ENCODE measurements at places on chromosomes 4 and X.

DNA sequence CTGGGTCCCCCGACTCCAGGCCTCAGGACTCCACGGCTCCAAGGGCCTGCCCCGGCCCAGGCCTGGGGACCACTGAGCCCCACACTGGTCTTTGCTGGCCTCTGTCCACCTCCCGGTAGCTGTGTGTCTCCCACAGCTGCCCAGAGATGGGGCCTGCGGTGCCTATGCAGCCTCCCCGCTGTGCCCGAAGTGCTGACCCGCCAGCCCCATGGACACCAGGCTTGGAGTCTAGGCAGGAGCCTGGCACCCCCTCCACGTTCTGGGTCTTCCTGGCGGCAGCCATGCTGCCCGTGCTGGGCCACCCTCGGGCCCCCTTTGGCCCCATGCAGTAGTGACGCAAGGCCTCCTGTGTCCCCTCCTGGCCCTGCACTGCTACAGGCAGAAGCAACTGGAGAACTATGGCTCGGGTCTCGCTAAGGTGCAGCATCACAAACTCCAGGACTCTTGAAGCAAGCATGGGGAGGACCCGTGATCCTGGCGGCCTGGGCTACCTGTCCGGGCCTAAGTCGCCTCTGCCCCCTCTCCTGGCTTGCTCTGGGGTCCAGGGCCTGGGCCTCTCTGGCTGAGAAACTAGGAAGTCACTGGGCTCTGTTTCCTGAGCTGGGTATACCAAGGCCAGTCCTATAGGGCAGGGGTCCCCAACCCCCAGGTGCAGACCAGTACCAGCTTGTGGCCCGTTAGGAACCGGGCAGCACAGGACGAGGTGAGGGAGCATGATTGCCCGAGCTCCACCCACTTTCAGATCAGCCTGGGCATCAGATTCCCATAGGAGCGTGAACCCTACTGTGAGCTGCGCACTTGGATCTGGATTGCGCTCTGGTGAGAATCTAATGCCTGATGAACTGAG is 917 bp downstream of the MYL5 start:
- no peak for DNase-seq

GRCh38 chr4:52057196-52057595 is 6.1 kb downstream of the SPATA18 start:
- DNase-seq, result no peak

DNA sequence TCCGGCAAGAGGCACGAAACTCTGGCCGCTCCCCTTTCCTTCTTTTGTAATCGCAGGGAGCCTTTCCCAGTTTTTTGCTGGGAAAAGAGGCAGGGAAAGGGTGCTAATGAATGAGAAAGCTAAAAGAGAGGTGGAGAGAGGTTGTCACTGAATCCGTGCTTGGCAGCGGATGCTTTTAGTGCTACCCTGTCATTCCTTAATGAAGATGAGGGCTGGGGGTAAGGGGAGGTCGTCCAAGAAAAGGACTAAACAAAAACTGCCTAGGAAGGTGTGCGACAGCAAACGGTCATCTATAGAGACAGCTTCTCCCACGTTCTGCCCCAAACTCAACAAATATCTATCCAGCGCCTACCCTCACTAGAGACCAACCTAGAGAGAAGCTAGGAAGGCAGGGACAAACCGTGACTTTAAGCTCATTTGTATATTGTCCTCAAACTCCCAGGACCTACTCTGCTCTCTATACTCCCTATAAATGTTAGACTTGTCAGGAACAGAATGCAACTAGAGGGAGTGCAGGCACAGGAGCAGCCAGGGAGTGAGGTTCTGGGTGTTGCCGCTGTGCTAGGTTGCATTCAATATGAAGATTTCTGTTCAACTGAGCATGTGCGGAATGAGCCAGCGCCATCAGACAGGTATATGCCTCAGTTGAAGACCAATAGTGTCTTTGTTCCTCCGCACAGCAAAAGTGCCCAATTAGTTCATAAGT is 777 bp upstream of the CASK start:
- peak; percentile 28 for DNase-seq

- no peak for DNase-seq
Observed at GRCh38 chr4:174259580-174259979, 23.9 kb downstream of the FBXO8 start.

DNA sequence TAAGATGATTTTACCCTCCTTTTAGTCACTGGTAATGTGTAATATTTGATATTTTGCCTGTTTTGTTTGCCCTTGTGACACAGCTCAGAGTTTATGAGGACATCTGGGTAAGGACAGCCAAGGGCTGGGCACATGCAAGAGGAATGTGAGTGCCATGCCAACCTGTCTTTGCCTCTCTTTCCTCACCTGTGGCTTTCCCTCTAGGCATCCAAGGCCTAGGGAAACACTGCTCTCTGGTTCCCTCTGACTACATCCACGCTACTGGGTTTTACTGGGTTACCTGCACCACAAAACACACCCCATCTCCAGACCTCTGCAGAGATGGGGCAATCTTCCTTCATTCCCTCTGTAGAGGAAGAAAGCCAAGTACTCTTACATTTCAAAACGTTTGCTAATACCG is 7.7 kb downstream of the HPGDS start:
- DNase-seq, result no peak

DNA sequence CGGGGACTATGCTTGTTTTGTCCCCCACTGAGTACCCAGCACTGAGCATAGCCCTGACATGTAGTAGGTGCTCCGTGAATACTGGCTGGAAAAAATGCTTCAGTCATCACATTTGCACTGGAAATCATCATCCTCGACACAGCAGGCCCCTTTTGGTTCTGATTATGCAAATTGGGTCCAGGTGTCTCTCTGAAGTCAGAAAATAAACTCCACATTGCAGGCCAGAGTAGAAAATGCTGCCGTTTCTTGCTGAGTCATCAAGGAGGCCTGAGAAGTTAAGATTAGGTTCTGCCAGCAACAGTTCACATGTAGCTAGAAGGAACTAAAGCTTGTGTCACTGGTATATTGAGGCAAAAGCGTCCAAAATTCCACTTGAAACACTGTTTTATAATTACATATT is 15.0 kb upstream of the STK32B start:
- no peak for DNase-seq

DNA sequence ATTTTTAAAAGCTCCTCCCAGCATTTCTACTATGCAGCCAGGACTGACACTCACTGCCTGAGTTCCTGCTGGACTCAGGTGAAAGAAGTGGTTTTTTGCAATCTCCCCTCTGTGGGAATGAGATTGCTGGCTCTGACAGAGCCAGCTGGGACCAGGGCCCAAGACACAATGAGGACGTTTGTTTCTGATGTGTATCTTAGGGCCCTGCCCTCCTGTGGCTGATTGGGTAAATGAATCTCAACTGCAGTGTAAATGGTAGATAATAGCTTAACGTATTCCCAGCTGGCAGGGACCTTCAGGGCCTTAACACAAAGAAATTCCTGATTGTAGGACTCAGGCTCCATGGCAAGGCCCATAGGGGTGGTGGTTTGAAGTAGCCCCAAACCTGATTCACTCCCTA is 85.8 kb upstream of the PRPS1 start:
- DNase-seq, result no peak

- DNase-seq, result no peak
Observed at GRCh38 chr4:8553991-8554405, 26.2 kb upstream of the GPR78 start.

GRCh38 chrX:13933352-13933751 is 96.3 kb downstream of the GEMIN8 start:
- no peak for DNase-seq

DNA sequence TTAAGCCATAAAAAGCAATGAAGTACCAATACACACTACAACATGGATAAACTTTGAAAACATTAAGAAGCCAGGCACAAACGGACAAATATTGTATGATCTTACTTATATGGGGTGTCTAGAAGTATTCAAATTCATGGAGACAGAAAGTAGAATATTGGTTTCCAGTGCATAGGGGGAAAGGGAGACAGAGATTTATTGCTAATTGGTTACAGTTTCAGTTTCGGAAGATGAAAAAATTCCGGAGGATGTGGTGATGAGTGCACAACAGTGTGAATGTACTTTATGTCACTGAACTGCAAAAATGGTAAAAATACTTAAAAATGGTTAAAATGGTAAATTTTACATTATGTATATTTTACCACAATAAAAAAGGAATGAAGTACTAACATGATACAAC is 5.1 kb upstream of the PRDX4 start:
- DNase-seq, result peak; percentile 22

GRCh38 chr4:181488926-181489325 is 754.3 kb upstream of the TENM3 start:
- DNase-seq, result no peak

DNA sequence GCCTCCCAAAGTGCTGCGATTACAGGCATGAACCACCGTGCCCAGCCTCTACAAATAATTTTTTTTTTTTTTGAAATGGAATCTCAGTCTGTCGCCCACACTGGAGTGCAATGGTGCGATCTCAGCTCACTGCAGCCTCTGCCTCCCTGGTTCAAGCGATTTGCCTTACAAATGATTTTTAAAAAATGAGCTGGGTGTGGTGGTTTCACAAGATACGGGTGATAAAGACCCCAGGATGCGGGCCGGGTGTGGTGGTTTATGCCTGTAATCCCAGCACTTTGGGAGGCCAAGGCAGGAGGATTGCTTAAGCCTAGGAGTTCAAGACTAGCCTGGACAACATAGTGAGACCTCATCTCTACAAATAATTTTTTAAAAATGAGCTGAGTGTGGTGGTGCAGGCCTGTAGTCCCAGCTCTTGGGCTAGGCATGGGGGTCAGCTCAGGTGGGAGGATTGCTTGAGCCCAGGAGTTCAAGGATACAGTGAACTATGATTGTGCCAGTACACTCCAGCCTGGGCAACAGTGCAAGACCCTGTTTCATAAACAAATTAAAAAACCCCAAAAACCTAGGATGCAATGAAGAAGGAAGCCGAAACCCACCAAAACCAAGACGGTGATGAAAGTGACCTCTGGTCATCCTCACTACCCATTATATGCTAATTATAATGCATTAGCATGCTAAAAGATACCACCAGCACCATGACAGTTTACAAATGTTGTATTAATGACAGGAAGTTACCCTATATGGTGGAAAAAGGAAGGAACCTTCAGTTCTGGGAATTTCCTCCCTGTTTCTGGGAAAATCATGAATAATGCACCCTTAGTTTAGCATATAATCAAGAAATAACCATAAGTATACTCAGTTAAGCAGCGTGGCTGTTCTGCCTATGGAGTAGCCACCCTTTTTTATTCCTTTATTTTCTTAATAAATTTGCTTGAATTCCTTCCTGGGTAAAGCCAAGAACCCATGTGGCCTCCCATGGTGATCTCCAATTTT is 27.7 kb downstream of the PDGFRA start:
- DNase-seq, result no peak

DNA sequence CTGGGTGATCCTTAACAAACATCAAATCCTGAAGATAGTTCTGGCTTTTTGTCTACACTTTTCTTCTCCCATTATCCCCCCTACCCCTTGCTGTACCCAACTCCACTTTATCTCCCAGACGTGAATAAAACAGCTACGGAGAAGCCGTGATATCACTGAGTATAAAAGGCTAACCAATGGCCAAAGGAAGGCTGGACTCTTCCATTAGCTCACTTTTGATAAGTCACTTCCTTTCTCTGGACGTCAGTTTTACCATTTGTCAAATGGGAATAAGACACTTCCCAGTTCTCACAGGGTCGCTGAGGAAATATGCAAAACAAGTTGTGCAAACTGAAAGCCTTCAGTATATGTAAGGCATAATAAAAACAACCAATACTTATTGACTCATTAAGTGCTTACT is 38.6 kb upstream of the EDA2R start:
- DNase-seq, result no peak

DNA sequence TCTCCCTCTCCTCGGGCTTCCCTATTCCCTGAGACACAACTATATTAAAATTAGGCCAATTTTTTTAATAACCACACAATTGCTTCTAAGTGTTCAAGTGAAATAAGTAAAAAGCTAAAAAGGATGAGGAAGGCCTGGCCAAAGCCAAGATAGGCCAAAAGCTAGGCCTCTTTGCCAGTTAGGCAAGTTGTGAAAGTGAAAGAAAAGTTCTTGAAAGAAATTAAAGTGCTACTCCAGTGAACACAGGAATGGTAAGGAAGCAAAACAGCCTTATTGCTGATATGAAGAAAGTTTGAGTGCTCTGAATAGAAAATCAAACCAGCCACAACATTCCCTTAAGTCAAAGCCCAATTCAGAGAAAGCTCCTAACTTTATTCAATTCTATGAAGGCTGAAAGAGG is 114.2 kb upstream of the FAT4 start:
- no peak for DNase-seq

DNA sequence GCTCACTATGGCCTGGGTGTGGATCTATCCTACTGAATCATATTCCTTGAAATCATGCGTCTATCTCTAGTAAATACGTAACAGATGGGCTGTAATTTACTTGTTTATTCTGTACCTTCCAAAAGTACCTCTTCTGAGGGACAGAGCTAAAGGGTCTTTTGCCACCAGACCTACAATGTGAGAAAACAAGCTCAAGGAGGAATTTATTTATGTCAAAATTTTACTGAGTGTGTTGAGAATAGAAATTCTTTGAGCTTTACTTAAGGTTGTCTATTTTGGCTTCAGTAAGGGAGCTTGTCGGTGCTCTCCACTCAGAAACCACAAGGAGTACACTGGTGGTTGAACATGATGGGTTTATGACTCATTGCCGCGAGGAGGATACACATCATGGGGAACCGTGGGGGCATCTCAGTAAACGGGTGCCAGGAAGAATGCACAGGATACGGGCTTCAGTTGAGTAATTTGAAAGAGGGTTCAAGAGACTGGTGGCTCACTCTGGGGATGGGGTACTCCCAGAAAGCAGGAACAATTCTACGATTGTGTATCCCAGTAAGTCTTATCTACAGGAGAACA is 3.0 kb downstream of the ANK2 start:
- DNase-seq, result no peak
